ENCODE measurements at places on chromosomes 1 and 21.

- no peak for DNase-seq
Observed at GRCh38 chr1:222251847-222252246, 296.1 kb downstream of the HHIPL2 start.

DNA sequence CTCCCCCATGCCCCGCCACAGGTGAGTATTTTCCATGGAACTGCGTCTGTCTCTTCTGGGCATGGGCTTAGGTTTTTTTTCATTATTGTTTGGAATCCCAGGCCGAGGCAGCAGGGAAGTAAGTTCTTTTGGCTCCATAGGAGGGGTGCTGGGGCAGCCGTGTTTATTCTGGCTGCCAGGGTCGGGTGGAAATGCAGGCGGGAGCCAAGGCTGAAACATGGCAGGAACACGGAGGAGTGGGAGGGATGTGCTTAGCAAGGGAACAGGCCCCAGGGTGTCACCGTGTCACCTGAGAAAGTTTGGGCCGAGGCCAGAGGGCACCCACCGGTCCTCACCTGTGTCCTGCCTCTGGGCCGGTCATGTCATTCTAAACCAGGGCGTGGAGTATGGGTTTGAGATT is 4.5 kb upstream of the DHRS3 start:
- no peak for DNase-seq

- DNase-seq, result no peak
Observed at GRCh38 chr1:85134583-85135391, 66.0 kb downstream of the SYDE2 start.

GRCh38 chr1:245715291-245715701 is 560.5 kb downstream of the KIF26B start:
- DNase-seq, result no peak

DNA sequence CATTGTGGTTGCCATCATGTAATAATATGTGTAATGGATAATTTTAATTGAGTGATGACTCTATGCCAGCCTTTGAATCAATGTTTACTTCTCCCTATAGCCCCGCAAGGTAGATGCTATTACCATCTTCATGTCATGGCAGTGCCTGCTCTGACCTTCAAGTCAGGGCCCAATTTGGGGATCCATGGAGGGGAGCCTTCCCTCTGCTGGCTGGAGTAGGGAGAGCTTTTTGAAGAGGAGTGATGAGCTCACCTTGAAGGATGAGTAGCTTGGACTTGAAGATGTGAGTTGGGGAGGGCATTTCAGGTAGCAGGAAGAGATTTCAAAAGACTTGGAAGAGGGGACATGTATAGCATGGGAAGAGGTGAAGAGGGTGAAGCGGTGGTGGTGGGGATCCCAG is 189.2 kb downstream of the FOXD2 start:
- DNase-seq, result no peak

DNA sequence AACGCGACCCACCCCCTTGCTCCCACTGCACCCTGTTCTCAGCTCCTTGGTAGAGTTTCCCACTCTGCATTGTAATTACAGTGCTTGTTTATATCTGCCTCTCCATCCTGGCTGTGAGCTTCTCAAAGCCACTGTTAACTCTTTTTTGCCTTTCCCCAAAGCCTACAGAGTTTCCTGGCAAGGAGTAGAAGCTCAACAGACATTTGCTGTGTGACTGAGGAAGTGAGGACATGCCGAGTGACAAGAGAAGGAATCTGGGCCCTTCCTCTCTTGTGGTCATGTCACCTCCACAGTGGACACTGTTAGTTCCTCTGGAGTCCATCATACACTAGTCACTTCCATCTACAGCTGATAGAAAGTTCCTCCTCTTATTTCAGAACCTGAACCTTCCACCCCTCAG is 6.1 kb upstream of the IGSF8 start:
- no peak for DNase-seq

GRCh38 chr1:217026531-217026930 is 303.3 kb upstream of the ESRRG start:
- no peak for DNase-seq
